CD4-positive, alpha-beta memory T cell (primary cell): ENCODE measurements at places on chromosomes 4 and X.

- DNase-seq = no peak
These were observed 40.1 kb downstream of the PRIMPOL start for GRCh38 chr4:184689681-184690080.

- no peak for DNase-seq
These were observed 233.4 kb upstream of the HAND2 start for GRCh38 chr4:173763389-173763788.

DNA sequence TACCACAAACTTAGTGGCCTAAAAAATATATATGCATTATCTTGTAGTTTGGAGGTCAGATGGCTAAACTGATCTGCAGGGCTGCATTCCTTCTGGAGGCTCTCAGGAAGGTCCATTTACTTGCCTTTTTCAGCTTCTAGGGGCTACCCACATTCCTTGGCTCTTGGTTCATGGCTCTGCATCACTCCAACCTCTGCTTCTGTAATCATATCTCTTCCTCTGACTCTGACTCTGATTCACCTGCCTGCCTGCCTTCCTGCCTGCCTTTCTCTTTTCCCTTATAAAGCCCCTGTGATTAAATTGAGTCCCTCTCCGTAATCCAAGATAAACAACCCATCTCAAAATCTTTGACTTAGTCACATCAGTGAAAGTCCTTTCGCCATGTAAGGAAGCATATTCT lies 25.0 kb upstream of the FRMPD4 start:
- DNase-seq = no peak

DNA sequence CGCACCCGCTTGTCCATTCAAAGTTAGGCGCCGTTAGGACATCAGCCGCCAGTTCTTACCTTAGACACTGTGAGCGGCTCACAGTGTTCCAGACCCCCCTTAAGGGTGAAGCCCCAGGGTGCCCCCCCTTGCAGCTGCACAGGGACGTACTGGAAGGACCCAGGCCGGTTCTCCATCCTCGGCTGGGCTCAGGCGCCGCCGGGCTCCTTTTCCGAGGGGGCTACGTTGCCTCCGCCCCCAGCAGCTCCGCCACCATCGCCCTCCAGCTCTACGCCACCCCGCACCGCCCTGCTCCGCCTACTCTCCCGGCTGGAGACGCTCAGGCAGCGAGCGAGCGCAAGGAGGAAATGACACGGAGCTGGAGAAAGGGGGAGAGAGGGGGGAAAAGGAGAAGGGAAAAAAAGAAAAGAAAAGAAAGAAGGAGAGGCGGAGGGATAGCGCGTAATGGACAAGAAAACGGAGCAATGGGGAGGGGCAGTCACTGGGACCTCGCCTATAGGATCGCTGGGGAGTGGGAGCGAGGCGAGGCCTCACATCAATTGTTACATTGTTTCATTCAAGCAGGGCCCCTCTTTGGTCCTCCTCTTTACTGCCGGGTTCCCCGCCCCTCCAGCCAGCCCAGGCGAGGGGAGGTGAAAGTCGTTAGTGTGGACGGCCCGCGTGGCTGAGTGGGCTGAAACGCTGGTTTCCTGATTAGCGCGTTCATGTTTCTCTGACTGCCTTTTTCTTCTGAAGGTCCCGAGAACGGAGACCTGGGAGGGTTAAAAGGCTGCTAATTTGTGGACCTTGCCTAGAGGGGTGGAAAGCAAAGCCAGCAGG lies at the start of gene SHROOM4:
TSS of gene SHROOM4 (minus strand) at position 352 of the 819 bp plus-strand sequence. CDS start at position 176, 176 bp downstream.
- DNase-seq = no peak

- no peak for DNase-seq
These were observed 524.3 kb upstream of the GALNTL6 start for GRCh38 chr4:171288816-171289432.

- DNase-seq = no peak
These were observed 378 bp upstream of the RPS6KA6 start for GRCh38 chrX:84188320-84188834.

DNA sequence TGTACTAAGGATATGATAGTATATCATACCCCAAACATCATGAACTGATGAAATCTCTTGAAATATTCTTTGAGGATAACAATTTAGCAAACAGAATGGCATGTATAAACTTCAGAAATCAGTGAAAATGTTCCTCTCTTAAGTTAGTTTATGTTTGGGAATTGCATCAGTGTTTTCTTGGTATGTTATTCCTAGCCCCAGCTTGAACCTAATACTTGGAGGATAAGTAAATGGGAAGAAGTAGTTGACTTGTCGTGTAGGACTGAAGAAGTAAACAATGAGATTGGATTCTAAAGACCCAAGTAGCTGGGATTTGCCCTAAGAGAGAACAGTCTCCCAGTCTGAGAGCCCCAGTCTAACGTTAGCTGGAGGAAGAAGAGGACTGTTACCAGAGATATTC lies 355.7 kb downstream of the GALNTL6 start:
- DNase-seq = no peak

GRCh38 chr4:3444351-3445110 lies 2.8 kb downstream of the HGFAC start:
- no peak for DNase-seq

GRCh38 chrX:19096586-19096985 lies 25.7 kb downstream of the ADGRG2 start:
- DNase-seq = no peak

GRCh38 chr4:120922381-120923206 lies at the start of gene PRDM5:
Gene PRDM5, minus strand, starts transcription at chr4:120922726. Its CDS starts 118 bp downstream, at chr4:120922608.
- peak; percentile 15 for DNase-seq

GRCh38 chrX:70444326-70444945 lies at the start of gene DLG3:
Gene DLG3, plus strand, starts transcription at chrX:70444835. Its CDS starts 367 bp downstream, at chrX:70445202.
- DNase-seq = no peak

DNA sequence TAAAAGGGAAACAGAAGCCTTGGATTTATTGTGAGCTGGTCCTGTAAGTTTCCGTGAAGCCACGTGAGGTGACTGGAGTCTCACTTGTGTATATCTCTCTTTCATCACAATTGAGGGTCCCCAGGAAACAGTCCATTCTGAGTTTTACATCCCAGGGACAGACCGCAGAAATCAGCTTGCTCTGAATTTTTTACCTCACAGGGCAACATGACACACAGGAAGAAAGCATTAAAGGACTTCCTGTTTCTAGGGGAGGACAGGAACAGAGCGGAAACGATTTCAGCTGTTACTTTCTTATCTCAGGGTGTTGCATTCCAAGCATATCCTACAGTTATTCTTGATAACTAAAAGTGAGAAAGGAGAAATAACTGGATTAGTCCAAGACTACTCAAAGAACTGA lies 553.5 kb downstream of the TRAM1L1 start:
- DNase-seq = no peak
